A549 treated with dexamethasone at 1 μM for 4 hours (cell line): ENCODE measurements at places on chromosomes 5 and 9. TPM values are rescaled to one million over a fixed set of nuclear protein-coding genes. Genes with fewer than 3 reads are reported as not detected.

TRIM36 gene
- total RNA-seq, result 2.0 to 2.5 TPM (median 2.1 TPM) in 5 replicates

HAVCR2 gene
- total RNA-seq, result 0.32 to 0.52 TPM (median 0.38 TPM) in 5 replicates

EFCAB9 gene
- not detected in 5 replicates for total RNA-seq

IFNA14 gene
- not detected in 5 replicates for total RNA-seq

NSUN2 gene
- 89.5 to 98.4 TPM (median 91.6 TPM) in 5 replicates for total RNA-seq

PDCD1LG2 gene
- 0.08 to 0.25 TPM (median 0.18 TPM) in 5 replicates for total RNA-seq
